ENCODE measurements at places on chromosomes 11 and 22.

GRCh38 chr11:64207256-64208085 lies 950 bp downstream of the FERMT3 start:
- DNase-seq, result no peak

- no peak for DNase-seq
Measured at GRCh38 chr11:129404731-129405130, 29.1 kb downstream of the BARX2 start.

DNA sequence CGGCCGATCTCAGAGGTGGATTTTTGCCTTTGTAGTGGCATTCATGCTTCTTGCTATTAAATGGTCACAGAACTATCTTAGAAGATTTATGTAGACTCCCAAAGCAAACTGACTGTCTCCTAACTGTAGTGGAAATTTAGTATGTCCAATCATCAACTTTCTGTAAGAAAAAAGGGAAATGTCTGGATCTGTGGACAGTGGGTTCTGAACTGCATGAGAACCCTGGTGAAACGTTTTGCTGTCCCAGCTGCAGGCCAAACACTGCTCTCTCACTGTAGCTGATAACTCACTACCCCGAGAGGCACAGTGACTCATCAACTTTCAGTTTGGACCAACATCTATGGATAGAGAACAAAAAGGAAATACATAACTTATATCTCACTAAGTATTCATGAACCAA lies 387.1 kb downstream of the SOX6 start:
- peak; percentile 70 for DNase-seq

DNA sequence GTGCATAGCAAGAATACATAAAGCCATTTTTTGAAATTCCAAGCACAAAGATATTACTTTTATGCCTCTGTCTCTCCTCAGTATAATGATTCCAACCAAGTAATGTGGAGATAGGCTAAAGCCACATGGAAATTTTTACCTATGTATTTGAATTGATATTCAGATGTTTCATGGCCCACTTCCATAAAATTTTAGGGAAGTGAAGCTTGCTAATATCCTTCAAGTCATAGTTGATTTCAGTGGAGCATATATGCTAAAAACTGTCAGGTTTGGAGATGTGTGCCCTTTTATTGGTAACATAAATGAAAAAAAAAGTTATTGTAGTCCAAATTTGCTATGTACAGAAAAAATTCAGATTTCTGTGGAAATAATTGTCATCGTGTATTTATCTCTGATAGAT lies 12.3 kb downstream of the MS4A4E start:
- DNase-seq, result no peak

DNA sequence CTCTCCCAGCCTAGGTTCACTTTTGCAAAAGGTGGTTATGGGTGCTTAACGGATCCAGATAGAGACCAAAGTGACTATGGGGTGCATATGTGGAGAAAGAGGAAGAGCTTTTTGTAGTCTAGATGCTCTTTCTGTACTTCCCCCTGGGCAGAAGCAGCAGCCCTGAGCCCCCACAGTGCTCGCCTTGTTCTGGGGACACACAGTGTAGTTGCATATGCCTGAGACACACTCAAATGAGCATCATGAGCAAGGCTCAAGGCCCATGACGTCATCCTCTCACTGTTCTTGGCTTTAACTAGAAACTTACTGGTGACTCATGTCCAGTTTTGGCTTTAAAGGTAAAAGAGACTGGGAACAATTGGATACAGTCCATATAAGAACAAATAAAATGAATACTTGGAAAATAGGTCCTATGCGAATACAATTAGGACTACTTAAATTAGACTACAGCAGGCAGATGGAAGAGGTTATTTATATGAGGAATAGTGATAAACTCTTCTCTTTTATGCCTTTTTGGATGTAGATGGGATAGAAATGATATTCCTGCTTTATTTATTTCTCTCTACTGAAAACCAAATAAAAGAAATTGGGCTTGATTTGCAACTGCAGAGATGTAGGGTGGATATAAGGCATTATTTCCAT lies 20.1 kb upstream of the PEX26 start:
- DNase-seq, result peak; percentile 86

DNA sequence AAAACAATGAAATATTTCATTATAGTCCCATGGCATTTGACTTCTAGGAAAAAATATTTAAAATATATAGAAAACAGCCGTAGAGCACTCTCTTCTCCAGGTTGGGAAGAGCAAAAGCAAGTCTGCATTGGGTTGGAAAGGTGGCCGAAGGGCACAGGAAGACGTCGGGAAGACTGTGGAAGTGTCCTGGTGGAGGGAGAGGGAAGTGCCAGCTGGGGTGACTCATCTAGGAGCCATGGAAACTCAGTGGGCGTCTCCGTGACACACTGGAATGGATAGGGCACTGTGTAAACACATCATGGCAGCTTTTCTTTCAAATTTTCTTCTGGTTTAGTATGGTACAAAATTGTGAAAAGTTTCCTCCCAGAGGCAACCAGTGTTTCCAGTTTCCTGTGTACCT lies 12.7 kb downstream of the GTPBP1 start:
- peak; percentile 91 for DNase-seq

- no peak for DNase-seq
Measured at GRCh38 chr11:23232652-23233051, 372.4 kb upstream of the CCDC179 start.

DNA sequence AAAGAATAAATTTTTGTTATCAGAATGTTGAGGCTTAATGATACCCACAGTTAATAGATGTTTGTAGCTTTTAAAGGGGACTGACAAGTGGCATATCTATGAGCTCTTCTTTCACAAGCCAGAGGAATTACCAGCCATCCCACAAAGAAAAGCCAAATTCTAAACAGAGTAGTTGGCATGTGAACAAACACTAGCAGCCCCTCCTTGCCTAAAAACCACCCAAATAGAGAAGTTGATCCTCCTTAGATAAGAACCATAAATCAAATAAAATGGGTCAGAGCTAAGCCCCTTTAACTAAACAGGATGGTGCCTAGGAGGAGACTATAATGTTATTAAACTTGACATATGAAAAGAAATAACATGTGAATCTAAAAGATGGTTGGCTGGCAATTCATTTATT lies 11.4 kb downstream of the LPXN start:
- DNase-seq, result no peak

DNA sequence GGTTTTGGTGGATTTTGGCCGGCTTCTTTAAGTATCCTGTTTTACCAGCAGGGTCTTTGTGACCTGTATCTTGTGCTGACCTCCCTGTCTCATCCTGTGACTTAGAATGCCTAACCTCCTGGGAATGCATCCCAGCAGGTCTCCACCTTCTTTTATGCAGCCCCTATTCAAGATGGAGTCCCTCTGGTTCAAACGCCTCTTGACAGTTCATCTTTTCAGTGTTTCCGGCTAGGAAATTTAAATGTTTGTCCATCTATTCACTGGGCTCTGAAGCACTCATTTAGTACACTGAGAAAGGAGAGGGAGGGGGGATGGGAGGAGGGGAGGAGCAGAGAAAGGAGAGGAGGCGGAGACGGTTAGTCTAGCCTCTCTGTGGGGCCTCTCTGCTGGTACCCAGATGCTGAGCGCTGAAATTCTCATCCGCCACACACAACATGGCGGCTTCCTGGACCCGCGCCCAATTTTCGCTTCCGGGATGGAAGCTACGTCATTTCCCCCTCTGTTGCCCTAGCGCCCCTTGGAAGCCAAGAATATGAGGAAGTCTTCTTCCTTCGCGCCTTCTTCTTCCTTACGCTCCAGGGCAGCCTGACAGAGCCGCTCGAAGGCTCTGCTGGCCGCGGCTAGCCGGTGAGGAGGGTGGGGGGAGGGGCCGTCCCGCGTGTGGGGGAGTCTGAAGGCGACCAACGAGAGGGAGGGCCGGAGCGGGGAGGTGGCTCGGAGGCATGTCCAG lies 69.0 kb upstream of the SYT13 start:
- DNase-seq, result peak; percentile 71

GRCh38 chr11:44398266-44399030 lies 88.5 kb upstream of the ALX4 start:
- DNase-seq, result no peak

DNA sequence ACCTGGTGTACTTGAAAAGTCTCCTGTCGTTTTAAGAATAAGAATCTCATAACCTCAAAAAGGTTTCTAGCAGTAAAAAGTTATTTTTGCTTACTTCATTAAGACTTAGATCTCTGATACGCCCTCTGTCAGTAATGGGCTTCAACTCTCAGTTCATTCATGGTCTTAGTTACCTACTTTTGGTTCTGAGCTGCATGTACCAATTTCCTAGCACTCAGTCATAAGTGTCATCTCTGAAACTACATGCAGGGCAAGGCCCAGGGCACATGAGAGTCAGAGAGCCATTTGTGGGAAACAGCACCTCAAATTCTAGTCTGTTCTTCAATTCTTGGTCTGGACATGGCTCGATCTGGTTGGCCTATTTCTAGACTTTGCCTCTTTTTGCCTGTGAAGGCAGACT lies 838.4 kb downstream of the FAM181B start:
- DNase-seq, result no peak

- DNase-seq, result no peak
Measured at GRCh38 chr11:70250876-70251658, 19.4 kb upstream of the PPFIA1 start.

DNA sequence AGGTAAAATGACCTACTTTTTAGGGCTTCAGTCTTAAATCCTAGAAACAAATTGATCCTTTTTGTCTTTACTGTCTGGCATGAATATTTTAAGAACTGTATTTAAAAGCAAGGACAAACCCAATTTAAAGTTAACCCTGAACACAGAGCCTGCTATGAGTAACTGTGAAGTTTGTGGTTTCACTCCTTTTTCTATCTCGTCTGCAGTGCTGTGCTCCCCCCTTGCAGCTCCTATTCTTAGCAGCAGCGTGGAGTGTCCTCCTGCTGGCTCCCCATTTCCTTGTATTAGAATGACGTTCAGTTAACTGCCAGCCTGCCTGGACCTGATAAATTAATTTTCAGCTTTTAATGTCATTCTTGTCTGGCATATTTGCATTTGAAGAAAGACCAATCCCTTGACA lies 40.0 kb upstream of the LRRC4C start:
- DNase-seq, result no peak

GRCh38 chr11:14342906-14343305 lies 16.1 kb downstream of the RRAS2 start:
- no peak for DNase-seq

DNA sequence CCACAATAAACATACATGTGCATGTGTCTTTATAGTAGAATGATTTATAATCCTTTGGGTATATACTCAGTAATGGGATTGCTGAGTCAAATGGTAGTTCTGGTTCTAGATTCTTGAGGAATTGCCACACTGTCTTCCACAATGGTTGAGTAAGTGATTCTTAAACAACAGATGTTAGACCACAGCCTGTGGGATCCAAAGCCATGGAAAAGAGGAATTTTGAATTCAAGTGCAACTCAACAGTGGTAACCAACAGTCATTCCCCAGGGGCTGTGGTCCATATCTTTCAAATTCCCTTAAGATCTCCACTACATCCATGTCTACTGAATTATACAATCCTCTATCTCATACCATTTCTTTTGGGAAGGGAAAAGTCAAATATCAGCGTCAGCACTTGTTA lies 321.5 kb downstream of the LARGE1 start:
- no peak for DNase-seq

DNA sequence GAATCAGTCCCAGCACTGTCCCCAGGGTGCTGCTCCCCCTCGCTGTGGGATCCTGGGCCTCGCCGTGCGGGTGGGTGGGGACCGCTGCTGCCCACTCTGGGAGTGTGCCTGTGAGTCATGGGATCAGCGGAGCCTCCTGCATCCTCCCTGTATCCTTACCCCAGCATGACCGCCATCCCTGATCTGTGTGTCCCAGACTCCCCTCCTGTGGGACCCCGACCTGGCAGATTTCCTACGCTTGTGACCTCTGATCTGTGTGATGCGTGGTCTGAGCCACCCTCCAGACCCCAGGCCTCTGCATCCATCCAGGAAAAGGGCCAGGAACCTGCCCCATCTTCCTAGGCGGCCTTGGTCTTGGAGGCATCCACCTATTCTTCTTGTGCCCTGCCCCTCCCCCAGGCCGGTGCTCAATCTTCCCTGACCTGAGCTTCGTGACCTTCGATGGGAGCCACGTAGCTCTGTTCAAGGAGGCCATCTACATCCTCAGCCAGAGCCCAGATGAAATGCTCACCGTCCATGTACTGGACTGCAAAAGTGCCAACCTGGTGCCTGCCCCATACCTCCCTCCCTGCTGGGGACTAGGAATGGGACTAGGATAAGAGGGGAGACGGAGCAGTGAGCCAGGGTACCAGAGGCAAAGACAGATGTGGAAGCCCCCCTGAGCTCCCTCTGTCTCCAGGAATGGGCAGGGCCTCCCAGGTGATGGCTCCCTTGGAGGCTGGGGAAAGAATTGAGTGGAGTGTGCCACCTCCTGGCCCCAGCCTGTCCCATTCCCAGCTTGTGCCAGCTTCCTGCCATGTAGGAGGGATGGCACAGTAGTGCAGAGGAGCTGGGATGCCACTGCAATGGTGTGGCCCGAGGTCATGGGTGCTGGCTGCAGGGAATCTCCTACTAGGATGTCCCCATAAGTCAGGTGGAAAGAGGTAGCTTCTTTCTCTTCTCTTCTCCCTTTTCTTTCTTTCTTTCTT lies 65.4 kb downstream of the OTOG start:
- no peak for DNase-seq

- no peak for DNase-seq
Measured at GRCh38 chr11:110337570-110338193, 41.3 kb upstream of the RDX start.

DNA sequence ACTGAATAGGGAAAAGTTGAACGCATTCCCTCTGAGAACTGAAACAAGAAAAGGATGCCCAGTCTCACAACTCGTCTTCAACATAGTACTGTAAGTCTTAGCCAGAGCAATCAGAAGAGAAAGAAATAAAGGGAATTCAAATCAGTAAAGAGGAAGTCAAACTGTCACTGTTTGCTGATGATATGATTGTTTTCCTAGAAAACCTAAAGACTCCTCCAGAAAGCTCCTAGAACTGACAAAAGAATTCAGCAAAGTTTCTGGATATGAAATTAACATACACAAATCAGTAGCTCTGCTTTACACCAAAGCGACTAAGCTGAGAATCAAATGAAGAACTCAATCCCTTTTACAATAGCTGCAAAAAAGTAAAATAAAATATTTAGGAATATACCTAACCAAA lies 471.2 kb upstream of the CNTN5 start:
- DNase-seq, result no peak

DNA sequence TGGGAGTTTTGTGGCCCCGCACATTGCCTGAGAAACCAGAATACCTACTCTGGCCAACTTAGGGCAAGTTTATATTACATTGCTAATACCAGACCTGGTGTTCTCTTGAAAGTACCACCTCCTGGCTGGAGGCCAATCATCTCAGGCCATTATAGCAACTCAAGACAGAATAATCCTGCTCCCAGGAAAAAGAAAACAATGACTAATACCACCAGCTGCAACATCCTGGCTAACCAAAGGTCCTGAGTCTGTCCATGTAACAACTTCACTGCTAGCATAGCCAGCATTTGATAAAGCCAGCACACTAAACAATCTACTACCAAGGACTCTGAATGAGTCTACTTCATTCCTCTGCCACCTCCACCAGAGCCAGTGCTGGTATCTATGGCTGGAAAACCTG lies 1298.7 kb upstream of the CNTN5 start:
- peak; percentile 85 for DNase-seq

- DNase-seq, result no peak
Measured at GRCh38 chr11:107757661-107758060, 45.8 kb upstream of the SLN start.

All from MG63 (cell line).